ENCODE measurements at places on chromosomes 12 and 14.

- DNase-seq: no peak
Observed at GRCh38 chr12:107319533-107320032, 226.2 kb upstream of the CRY1 start.

GRCh38 chr12:15688838-15689625 is 100.2 kb downstream of the EPS8 start:
- no peak for DNase-seq

GRCh38 chr12:123474485-123475245 is 16.7 kb downstream of the SNRNP35 start:
- DNase-seq: no peak

DNA sequence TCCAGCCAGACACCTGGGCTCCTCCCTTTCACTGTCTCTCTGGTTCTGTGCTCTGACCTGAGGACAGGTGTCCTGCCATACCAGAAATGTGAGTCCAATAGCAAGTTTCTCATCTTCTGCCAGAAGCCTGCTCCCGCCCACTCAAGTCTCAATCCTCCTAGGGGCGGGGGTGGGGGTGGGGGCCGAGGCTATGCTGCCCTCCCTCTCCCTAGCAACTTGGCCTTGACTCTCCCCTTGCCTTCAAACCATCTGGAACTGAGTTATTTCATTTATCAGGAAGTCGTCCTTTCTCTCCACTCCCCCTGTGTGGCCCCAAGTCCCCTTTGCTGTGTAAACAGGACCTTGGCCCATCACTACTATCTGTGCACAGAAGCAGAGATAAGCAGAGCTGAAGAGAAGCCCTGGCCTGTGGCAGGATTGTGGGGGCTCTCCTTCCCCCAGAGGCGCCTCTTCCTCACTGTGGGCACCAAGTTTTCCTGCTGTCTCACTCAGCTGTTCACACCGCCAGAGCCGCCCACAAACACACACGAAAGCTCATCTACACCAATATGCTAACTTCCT is 117.1 kb downstream of the DPF3 start:
- DNase-seq: no peak

DNA sequence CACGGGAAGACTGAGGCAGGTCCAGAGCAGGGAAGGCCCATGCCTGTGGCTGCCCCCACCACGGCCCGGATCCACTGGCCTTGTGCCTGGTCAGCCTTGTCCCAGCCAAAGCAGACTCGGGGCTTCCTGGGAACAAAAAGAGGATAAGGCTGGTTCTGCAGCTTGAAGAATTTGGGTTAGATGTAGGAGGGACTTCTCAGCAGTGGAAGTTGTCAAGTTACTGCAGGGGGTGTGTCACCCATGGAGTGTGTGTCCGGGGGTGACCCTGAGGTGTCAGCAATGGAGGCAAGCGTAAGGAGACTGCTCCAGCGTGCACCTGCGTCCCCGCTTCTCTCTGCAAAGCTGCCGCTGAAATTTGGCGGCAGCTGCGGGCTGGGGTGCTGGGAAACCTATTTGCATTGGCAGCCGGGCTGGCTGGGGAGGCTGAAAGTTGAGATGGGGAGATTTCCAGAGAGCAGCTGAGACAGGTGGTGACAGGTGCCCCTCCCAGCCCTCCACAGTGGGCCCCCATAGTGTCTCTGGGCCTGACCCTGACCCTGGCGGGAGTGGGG is 12.5 kb upstream of the TNFAIP2 start:
- no peak for DNase-seq

DNA sequence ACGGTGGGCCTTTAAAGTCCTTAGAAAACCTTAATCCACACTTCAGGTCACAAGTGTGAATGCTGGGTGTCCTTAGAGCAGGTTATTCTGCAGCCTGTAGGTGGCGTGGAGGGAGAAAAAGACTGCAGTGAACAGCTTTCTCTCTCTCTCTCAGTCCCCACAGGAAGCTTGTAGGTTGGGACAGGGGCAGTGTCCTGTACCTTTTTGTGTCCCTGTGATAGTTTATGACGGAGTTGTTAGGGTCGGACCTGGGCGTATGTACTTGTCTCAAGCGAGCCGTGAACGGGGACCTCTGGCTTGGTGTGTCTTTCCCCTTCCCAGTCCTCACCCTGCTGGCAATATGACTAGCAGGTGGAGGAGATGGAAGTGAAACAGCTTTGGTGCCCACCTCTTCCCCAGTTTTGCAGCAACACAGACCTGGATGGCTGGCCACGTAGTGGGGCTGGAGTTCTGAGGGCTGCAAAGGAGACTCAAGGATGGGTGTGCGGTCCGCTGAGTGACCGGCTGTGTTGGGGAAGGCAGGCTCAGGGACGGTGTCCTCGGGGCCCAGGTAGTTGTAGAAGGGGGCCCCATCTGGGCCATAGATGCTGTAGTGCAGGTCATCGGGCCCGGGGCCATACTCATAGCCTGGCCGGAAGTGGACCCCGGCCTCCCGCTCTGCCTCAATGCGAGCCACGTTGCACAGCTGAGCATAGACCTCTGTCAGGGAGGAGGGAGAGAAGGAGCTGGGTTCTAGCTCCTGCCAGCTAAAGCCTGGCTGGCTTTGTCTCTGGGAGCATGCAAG is 8.9 kb downstream of the ISCA2 start:
- no peak for DNase-seq

- no peak for DNase-seq
Observed at GRCh38 chr12:113185180-113186032, at the start of the genes DDX54 and RITA1. Gene DDX54 (minus strand): TSS chr12:113185478. CDS start chr12:113185451, 27 bp downstream. Gene RITA1 (plus strand): TSS chr12:113185721. CDS start chr12:113186747, 1,026 bp downstream.

GRCh38 chr14:103520657-103521437 is 1.8 kb downstream of the CKB start:
- DNase-seq: no peak

GRCh38 chr14:69318901-69319475 is 59.0 kb downstream of the GALNT16 start:
- DNase-seq: no peak

GRCh38 chr14:88380405-88380804 is 5.1 kb upstream of the SPATA7 start:
- DNase-seq: peak; percentile 21

GRCh38 chr14:81366214-81366613 is 33.9 kb downstream of the STON2 start:
- DNase-seq: no peak

DNA sequence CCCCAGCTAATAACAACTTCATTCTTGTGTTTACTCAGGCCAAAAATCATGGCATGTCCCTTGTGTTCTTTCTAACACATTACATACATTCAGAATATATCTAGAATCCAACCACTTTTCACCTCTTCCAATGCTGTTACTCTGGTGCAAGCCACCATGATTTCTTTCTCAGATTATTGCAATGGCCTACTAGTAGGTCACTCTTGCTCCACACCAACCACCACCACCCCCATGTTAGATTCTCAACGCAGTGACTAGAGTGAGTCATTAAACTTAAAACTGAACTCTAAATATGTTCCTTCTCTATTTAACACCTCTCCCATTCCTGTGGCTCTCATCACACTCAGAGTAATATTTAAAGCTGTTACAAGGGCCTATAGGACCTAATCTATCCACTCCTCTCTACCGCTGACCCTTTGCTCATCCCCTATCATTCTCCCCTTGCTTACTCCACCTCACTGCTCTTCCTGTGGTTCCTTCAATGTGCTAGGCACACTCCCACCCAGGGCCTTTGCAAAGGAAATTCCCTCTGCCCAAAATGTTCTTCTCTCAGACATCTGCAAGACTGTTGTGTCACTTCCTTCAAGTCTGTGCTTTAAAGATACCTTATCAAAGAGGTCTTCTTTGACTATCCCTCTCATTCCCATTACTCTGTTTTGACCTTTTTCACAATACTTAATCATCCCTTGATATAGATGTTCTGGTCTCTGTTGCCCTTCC is 6.6 kb downstream of the RTN1 start:
- DNase-seq: no peak

DNA sequence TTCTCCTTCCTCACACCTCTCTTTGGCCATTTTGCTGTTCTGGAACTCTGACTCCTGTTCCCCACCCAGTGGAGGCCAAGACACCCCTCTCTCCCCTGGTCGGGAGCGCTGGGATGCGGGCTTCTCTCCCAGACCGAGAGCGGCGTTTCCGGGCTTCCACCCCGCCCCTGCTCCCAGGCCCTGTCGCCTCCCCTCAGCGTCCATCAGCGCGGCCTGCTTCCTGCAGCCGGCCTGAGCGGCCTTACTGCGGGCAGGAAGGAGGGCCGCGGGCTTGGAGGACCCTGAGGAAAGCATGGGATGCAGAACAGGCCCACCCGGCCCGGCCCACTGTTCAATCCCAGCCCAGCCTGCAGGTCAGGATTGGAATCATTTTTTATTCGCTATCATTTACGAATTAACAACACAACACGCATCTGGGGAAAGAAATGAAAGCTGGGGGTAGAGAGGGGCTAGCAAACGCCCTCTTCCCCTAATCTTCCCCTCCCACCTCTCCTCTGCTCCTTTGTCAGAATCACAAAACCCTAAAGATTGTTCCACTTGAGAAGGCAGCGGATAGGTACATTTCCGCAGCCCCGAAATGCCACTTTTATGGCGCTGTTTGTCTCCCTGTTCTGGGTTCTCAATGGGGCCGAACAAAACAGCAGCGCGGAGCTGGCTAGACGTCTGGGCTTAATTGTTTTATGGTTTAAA is 3.8 kb upstream of the HOXC8 start:
- DNase-seq: no peak

DNA sequence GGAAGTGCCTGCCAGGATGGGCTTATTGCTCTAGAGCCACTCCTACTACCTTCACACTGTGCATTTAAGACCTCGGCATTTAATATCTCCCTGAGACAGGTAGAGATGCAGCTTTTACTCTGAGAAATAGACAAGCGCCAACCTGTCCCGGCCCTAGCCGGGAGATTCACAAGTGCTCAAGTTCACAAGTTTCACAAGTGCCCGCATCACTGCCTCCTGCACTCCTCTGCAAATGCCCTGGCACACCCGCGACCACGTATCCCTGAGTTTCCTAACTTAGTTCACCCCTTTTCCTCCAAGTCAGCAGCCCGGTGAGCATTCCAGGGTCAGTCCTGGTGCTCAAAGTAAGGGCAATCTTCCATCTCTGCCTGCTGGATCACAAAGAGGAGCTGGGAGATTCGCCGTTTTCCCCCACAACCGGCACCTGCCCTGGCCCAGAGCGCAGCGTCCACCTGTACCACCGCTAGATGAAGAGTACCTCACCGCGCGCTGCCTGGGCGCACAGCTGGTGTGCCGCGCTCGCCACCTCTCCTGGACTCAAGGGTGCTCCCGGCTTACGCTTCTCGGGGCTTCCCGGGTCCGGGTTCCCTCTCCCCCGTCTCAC is 5.0 kb upstream of the SLC38A4 start:
- no peak for DNase-seq

GRCh38 chr12:76223869-76224268 is 124.3 kb downstream of the BBS10 start:
- no peak for DNase-seq

GRCh38 chr12:34396006-34396860 is 373.9 kb downstream of the ALG10 start:
- no peak for DNase-seq

- DNase-seq: no peak
Observed at GRCh38 chr12:8612629-8613028, at the start of gene AICDA. Gene AICDA (minus strand): TSS chr12:8612859. CDS start chr12:8612767, 92 bp downstream.

DNA sequence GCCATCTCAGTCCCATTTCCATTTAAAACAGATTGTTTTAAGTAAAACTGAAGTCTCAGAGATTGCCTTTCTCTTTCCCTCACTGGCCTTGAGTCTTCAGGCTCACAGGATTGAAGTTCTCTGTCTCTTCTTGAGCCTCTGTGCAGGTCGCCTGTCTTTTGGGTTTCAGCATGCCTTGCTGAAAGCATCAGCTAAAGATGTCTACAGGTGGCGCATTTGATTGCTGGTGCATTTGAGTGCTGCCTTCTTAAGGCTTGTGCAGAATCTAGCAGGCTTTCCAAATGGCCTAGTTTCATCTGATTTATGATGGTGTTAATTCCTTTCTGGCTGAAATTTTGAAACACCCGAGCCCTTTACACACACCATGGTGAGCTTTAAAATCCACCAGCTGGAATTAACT is 1062.2 kb upstream of the FBXO33 start:
- DNase-seq: no peak

- no peak for DNase-seq
Observed at GRCh38 chr14:54947230-54947629, 44.6 kb upstream of the GCH1 start.

GRCh38 chr12:93080994-93081809 is 152.1 kb upstream of the EEA1 start:
- no peak for DNase-seq

GRCh38 chr14:73750531-73750901 is 36.3 kb upstream of the PNMA1 start:
- DNase-seq: no peak

DNA sequence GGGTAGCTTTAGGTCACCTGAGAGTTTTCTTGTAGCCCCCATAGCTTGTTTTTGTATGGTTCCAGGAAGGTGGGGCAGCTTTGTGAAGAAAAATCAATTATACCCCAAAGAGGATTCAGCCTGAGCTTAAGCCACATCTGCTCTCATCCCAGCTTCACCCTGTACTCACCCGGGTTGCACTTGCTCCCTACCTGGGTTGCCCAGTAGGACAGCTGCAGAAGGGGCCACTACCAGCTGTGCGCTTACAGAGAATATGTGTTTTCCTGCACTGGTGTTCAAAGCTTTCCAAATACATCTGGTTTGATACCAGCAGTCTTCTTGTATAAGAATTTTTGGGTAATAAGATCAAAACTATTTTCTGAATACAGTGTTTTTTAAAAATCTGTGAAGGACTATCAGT is 3.0 kb upstream of the SLC38A1 start:
- DNase-seq: no peak

- DNase-seq: no peak
Observed at GRCh38 chr12:14605401-14605989, 37.8 kb upstream of the PLBD1 start.

DNA sequence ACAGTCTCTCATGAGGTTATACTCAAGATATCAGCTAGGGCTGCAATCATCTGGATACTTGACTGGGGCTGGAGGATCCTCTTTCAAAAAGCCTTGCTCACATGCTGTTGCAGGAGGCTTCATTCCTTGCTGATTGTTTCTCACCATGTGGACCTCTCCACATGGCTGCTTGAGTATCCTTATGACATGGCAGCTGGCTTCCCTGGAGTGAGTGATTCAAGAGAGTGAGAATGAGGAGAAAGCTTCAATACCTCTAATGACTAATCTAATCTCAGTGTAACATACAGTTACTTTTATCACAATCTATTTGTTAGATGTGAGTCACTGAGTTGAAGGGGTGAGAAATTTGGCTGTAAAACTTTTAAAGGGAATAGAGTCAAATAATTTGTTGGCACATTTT is 14.4 kb upstream of the SDR39U1 start:
- no peak for DNase-seq

DNA sequence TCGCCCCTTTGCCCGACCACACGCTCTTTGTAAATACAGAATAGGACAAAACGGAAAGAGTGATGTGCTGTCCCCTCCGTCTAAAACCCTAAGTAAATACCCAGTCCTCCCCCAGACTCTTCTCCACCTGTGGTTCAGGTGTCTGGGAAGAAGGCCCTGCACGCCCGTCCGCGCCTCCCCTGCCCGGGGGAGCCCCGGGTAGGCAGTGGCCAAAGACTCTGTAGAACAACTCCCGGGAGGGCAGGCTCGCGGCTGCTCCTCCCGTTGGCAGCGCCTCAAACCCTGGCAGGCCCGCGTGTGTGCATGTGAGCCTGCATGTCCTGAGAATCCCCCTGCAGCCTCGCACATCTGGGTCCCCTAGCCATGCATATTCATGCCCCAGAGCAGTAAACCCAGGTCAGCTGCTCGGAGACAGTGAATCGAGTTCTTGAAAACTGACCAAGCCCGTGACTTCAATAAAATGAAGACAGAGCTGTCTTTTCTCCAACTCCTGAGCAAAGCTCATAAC is 165.8 kb downstream of the MON2 start:
- DNase-seq: no peak
